NCI-H1105 (cell line): ENCODE measurements at places on chromosomes 2 and 18.
A peak's percentile ranks its signal among the peaks of the same experiment; 100 is the strongest.

DNA sequence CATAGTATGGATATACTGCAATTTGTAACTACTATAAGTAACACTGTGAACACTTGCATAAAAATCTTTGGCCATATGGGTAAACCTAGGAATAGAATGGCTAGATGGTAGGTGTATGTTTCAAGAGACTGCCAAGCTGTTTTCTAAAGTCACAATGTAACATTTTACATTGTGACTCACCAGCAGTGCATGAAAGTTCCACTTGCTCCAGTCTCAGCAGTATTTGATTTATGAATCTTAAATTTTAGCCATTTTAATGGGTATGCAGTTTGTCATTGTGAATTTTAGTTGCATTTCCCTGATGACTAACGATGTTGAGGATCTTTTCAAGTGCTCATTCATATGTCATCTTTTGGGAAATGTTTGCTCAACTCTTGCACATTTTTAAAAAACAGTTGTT lies 86.1 kb downstream of the FARSB start:
- no peak for DNase-seq

- no peak for DNase-seq
Measured at GRCh38 chr2:159604159-159604558, 12.2 kb downstream of the BAZ2B start.

GRCh38 chr2:117557626-117558025 lies 256.9 kb upstream of the DDX18 start:
- DNase-seq: no peak

DNA sequence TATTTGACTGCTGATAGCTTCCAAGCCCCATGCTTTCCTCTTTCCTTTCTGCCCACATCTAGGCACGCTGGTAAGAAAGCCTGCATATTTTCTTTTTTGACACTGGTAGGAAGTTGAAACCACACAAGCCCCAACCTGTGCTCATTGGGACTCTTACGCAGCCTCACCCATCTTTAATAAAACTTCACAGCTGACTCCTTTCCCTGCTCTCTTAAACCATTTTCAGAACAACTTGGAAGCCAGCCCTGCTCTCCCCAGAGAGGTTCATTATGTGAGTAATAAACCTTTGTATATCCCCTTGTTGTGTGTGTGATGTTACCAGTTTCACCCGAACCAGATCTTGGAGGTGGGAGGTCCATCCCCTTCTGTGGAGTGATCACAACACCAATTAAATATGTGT lies 268.4 kb downstream of the GPD2 start:
- DNase-seq: no peak

GRCh38 chr2:105100046-105100840 lies 62.4 kb downstream of the MRPS9 start:
- DNase-seq: no peak

DNA sequence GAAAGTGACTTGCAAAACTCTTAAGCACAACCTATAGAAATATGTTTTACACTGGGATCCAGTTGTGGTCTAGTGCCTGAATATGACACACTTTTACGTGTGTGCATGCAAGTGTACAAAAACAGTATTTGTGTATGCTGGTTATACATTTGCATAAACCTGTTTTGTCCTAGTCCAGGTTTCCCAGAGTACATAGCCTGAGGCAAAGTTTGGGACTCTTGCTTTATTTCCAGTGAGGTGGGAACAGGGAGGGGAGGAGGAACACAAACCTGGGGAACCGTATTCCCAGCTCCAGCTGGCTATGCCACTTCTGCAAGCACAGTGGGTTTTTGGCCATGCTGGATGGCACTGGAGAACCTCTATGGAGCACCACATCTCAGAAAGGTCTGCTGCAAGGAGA lies 481.1 kb upstream of the HS6ST1 start:
- DNase-seq: no peak

DNA sequence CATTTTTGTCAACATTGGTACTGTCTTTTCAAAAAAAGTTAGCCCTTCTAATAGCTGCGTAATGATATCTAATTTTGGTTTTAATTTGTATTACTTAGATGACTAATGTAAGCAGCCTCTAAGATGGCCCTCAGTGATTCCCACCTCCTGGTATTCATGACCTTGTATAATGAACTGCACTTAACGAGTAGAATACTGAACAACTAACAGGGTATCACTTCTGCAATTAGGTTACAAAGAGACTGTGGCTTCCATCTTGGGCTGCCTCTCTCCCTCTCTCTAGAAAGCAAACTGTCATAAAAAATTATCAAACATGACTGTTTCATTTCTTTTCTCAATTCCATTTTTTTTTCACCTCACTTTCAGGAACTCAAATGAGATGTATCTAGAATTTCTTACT lies 120.9 kb downstream of the RNF152 start:
- DNase-seq: no peak

GRCh38 chr2:107569496-107569895 lies 257.2 kb upstream of the RGPD4 start:
- no peak for DNase-seq

DNA sequence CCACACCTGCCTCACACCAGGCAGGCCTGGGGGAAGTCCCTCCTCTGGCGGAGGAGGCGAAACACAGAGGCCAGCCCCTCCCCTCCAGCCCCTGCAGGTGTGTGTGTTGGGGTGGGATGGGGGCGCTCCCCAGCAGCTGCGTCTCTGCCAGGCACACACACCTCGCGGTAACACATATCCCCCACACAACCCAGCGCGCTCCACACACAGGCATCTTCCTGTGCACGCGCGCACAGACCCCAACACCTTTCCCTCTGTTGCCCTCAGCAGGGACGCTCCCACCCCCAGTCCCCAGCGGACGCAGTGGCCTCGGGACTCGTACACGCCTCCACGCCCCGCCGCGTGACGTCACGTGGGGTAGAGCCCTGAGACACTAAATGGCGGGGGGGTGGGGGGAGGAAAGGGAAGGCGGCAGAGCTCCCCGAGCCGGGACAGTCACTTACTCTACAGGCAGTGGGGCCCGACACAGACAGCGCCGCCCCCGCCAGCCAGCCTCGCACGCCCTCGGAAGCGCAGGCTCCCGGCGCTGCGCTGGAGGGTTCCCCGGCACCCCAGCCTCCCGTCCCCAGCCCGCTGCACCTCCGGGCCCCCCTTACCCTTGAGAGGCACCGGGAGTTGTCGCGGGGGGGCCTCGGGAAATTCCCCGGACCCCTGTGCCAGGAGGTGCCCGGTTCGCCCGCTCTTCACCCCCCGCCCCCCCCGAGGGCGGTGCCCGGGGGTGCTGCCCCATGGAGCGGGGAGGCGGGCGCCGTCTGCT lies at the start of gene WNT10A:
TSS of gene WNT10A (plus strand) at position 751 of the 757 bp plus-strand sequence. CDS start 144 bp downstream, outside the sequence.
- DNase-seq: peak; percentile 65

DNA sequence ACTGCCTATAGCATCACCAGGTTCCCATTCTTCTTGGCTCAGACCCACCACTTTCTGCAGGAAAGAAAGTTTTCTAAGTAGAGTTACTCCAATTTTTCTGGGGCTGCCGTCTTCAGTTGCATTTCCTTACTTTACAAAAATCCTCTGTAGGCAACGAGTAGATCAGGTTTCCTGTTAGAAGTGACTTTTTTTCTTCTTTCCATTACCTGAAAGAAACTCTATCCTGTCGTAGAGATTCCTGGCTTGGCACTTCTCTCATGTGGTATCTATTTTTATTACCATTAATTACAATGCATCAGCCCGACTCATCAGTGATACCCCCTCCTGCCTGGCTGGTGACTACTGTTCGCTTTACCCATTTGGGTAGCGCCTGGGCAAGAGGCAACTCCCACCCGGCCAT lies 5.6 kb upstream of the SIX2 start:
- DNase-seq: no peak

DNA sequence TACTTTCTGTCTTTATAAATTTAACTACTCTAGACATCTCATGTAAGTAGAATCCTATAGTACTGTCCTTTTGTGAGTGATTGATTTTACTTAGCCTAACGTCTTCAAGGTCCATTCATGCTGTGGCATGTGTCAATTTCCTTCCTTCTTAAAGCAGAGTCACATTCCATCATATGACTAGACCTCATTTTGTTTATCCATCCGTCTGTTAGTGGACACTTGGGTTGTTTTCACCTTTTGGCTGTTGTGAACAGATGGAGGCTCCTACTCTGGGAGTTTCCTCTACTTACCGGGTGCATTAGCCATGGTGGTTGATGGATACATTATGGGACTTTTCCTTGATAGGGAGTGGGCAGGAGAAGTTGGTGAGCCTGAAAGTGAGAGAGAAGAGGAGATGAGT lies 6.4 kb upstream of the PDIA6 start:
- DNase-seq: no peak

DNA sequence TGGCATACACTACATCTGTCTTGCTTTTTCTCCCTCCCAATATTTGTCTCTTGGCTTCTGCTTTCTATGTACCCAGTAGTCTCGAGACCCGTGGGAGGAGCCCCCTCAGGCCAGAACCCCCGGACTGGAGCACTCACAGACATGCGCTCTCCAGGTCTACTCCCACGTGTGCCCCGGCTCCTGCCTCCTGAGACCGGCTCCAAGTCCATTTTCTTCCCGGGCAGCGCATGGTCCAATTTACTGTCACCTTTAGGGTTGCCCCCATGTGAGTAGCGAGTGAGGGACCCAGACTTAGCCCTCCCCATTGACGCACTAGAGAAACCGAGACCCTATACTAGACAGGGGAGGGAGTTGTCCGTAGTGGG lies 11.8 kb upstream of the TEX51 start:
- no peak for DNase-seq

- no peak for DNase-seq
Measured at GRCh38 chr2:142300517-142300916, 169.7 kb upstream of the LRP1B start.

GRCh38 chr2:36371070-36371874 lies 15.7 kb downstream of the CRIM1 start:
- no peak for DNase-seq

DNA sequence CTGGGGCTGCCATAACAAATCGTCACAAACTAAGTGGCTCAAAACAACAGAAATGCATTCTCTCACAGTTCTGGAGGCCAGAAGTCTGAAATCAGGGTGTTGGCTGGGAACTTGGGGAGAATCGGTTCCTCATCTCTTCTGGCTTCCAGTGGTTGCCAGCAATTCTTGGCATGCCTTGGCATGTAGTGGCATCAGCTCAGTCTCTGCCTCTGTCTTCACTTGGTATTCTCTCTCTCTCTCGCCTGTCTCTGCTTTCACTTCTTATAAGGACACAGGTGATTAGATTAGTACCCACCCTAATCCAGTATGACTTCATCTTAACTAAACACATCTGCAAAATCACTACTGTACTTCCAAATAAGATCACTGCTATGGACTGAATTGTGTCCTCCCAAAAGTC lies 695.4 kb upstream of the ID2 start:
- DNase-seq: no peak

DNA sequence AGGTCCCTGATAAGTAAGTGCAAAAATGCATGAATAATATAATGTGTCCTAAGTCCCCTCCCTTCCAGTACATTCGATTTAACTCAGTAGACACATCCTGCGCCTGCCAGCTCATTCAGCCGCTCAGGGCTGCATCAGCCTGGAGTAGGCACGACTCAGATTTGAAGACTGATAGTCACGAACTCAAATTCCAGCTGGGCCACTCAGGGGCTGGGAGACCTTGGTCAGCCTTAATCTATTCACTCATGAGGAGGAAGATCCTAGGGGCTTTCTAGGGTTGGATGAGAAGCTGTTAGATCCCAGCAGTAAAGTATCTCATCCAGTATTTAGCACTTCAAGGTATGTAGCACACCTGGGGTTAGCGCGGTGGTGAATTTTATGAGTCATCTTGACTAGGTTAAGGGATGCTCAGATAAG lies 98.9 kb upstream of the ODC1 start:
- no peak for DNase-seq

DNA sequence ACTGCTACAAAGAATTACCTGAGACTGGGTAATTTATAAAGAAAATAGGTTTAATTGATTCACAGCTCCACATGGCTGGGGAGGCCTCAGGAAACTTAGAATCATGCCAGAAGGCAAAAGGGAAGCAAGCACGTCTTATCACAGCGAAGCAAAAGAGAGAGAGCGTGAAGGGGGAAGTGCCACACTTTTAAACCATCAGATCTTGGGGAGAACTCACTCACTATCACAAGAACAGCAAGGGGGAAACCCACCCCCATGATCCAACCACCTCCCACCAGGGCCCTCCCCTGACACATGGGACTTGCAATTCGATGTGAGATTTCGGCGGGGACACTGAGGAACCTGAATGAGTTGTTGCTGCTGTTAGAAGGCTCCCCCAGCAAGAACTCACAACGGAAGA lies 220.2 kb upstream of the PIEZO2 start:
- no peak for DNase-seq

GRCh38 chr2:144522897-144523595 lies 3.1 kb upstream of the ZEB2 start:
- DNase-seq: no peak

DNA sequence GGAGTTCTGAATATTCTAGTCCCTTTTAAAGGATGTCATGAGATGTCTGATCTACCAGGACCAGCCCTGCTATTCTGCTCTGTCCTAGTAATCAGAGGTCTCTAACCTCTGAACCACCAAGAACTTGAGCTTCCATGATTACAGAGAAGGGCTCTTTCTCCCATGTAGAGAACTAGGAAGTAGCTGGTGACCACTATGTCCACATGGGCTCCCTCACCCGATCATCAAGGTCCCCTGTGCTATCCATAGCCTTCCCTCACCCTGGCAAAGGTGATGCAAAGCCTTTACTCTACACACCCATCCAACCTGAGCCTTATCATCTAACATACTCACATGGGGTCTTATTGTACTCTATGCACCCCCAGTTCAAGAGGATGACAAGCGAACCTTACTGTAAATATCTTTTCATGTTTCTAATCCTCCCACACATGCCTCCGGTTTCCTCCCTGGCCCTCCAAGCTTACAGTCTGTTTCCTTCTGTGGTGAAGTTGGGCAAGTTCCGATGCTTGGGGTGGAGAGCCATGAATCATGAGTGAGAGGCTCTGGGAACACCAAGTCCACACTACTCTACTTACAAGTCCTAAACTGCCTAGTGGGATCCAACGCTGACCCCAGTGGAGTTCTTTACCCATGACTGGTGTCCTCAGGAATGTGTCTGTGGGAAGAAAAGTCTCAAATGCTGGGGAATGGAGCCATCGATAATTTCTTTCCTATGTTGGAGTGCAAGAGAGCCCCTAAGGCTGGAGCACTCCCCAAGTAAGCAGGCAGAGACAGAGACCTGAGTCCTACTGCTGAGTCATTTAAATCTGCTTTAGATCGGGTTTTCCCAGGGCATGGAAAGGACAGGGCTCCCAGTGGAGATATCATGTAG lies 73.3 kb upstream of the KLF7 start:
- no peak for DNase-seq

DNA sequence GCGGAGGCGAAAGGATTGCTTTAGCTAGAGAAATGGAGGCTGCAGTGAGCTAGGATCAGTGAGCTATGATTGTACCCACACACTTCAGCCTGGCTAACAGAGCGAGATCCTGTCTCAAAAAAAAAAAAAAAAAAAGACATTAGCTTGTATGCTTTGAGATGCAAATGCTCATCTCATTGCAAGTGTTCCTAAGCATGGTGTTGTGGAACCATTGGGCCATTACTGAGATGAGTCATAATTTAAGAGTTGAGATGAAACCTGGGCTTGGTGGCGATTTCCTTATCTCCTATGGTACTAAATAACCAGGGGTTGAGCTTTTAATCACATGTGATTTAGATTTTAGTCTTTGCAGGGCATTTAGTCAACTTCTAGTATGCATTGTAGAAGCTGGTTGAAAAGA lies 2.2 kb downstream of the PLEKHA3 start:
- DNase-seq: no peak
